ENCODE measurements at places on chromosomes 11 and 22. TPM values are rescaled to one million over a fixed set of nuclear protein-coding genes. Genes with fewer than 3 reads are reported as not detected.

MISFA gene
- total RNA-seq: not detected

CXCR5 gene
- total RNA-seq: not detected

OR52N2 gene
- total RNA-seq: not detected

OR8B3 gene
- total RNA-seq: not detected

PDGFD gene
- 7.2 TPM for total RNA-seq

OR2D2 gene
- 0.32 TPM for total RNA-seq

ARHGAP8 gene
- 2.6 TPM for total RNA-seq

MMP1 gene
- 861 TPM for total RNA-seq

PNPLA5 gene
- not detected for total RNA-seq

RFPL1 gene
- not detected for total RNA-seq
